ENCODE measurements at places on chromosomes 3 and 15.

DNA sequence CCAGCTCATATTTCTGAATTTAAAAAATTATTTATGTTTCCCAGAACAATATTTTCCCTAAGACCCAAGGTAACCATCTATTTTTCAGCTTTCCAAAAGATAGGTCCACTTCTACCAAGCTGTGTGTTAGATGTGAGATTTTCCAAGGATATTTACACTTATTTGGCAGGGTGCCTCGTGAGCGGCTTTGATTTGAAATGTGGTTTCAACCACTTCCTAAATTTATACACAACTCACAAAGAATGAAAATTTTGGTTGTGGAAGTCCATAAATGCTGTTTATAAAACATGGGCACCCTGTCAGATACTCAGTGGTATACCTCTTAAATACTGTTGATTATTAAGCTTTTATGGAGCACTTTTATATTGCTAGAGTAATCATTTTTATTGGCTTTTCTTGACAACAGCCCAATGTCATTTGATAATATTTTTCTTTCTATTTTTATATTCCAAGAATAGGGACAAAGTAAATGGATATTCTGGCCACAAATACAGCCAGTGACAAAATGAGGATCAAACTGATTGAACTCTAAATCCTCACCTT is 57.6 kb downstream of the GAP43 start:
- no peak for DNase-seq

DNA sequence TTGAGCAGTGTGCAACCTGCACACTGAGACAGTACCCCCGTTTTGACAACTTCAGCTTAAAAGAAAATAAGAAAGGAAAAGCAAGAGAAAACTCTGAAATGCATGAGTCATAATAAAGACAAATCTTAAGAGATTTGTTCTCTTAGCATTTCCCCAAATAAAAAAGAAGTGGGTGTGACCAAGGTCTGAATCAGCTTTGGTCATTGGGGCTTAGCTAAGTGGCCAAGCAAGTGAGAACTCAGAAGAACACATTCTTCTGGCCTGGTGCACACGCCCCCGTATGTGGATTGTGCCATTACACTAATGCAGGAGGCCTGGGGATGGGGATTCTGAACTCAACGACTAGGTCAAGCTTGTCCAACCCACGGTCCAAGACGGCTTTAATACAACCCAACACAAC is 56.9 kb upstream of the PDZRN3 start:
- no peak for DNase-seq

DNA sequence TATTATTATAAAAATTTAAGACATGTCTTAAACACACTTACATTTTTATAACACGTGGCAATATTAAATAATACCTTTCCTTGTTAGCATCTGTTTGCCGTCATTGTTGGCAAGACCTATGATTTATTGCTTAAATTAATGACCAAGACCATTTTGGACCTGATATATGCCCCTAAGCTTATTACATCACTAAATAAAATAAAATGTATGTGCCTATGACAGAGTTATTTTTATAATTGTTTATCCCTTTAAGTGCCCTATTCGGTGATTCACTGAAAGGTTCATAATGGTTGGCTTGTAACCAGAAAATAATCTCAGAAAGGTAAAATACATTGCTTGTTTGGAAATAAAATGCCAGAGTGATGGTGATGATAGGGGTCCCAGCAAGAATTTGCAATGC is 17.5 kb downstream of the CDIN1 start:
- DNase-seq, result no peak

DNA sequence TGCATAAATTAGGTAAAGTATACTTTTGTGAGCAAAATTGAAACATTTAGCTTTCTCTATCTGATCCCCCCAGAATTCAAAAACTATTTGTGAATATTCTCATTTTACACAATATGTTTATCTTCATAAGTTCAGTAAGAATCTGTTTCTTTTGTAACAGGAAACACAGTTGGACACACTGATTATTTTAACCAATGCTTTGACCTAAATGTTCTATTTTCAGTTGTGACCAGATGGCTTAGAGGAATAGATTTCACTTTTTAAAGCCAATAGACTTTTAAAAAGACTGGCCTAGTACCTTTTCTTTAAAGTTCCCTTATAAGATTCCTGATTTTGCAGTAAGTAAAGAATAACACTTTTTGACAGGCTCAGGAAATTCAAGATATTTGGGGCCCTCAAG is 74.0 kb upstream of the STRIT1 start:
- DNase-seq, result no peak

GRCh38 chr15:45657254-45657653 is 22.4 kb downstream of the SQOR start:
- no peak for DNase-seq

DNA sequence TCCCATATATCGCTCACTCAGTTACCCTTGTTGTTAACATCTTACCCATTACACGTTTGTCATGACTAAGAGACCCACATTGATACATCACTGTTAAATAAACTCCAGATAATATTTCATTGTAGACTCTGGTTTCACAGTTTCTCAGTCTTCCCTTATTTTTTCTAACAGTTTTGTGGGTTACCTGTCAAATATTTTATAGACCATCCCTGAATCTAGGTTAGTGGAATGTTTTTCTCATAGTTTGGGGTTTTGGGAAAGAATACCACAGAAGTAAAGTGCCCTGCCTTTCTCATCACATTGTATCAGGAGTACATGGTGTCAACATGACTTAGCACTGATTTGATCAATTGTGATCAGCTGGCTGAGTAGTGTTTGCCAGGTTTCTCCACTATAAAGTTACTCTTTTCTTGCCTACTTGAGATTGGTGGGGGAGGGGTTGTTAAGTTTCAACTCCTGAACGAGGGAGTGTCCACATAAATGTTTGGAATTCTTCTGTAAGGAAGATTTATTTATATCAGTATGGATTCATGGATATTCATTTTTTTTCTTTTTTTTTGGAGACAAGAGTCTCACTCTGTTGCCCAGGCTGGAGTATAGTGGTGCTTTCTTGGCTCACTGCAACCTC is 25.9 kb downstream of the RNF111 start:
- no peak for DNase-seq

DNA sequence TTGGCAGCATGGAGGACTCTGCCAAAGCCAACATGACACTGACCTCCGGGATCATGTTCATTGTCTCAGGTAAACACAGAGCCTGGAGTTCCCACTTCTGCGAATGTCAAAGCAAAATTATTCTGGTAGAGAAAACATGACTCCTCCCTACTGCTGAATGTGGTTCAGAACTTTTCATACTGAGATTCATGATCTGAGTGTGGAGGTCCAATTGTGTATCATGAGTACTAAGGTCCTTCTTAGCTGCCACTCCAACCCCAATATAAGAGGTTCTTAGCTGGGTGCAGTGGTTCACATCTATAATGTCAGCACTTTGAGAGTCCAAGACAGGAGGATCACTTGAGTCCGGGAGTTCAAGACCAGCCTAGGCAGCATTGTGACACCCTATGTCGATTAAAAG is 13.8 kb downstream of the CLDN18 start:
- DNase-seq, result no peak

GRCh38 chr15:28003302-28004037 is 95.6 kb downstream of the OCA2 start:
- no peak for DNase-seq

DNA sequence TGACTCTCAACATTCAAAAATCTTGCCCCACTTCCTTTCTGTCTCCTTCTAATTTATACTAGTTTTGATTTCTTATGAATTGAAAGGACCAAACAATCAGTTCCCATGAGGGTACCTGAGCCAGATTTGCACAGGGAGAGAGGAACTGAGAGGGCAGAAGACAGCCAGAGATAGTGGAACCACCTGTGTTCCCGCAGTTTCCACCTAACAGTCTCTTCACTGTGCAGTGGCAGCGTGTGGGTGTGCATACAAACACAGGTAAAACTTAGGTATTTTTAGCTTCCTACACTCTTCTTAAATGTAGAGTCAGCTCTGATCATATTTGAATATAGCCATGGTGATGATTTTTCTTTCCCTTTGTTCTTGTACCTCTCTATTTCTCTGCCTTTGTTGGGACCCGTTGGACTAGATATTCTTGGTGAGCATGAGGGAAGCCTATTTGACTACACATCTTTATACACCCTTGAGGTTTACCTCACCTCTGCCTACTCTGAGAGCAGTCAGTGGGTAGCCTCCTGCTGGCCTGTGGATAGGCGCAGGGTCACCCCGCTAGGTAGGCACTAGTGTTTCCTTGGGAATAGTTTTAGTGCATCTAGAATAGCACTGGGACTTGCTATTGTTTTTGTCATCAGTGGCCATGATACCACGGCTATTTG is 58.8 kb downstream of the MAP3K13 start:
- no peak for DNase-seq

DNA sequence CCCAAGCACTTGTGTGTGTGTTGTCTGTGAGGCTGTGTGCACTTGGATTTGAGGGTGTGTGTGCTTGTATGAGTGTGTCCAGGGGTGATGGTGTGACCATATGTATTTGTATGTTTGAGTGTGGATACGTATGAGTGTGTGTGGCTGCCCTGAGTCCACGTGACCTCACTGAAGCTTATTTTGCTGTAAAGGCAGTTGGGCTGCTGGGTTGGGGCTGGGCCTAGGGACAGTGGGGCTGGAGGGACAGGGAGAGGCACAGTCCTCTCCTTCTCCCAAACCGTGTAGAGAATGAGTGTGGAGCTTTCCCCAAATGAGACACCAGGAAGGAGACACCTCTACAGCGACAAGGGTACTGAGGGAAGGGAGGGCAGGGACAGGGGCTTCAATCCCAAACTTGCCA is 163.4 kb upstream of the TLE3 start:
- DNase-seq, result no peak

DNA sequence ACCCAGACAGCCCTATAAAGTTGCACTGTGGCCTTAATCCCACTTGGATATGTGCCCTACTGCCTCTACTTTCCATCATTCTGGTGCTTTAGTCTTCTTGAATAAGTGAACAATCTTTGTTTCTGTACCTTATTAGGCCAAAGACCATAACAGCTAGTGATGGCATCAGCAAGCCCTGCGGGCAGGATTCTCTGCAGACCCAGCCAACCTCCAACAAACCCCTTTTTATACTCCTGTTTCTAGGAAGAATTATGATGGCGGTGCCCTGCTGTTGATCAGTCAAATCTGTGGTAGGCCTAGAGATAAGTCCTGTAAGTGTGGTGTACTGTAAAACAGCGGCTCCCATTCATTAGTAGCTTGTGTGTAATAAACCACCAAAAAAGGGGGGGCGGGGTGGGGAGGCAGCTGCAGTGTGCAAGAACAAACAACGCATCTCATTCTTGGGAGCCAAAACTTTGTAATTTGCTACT is 40.5 kb downstream of the SOX2 start:
- DNase-seq, result no peak

DNA sequence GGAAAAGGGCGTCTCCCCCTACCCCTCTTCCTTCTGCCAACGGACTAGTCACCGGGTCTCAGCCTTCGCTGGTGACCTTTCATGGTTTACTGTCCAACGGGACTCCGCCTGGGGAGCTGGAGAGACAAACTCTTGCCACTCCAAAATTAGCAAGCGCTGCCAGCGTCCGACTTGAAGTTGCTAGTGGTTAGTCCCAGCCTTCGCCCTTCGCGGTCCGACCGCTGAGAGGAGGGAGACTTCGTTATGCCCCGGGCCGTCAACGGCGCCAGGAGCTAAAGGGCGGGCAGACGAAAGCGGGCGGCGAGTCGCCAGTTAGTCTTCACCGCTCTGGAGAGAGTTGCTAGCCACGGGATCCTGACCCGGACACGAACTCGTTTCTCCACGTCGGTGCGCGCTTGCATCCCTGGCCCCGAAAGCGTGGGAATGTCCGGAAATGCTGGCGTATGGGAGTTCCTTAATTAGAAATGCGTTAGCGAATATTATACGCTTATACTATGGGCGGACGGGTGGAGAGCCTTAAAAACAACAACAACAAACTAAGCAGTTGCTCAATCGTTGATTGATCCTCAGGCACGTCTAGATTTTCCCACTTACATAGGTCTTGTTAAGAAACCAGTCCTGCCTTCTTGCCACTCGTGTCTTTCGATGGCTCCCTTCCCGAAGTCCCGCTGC is 716 bp downstream of the SMC4 start:
- DNase-seq, result no peak

DNA sequence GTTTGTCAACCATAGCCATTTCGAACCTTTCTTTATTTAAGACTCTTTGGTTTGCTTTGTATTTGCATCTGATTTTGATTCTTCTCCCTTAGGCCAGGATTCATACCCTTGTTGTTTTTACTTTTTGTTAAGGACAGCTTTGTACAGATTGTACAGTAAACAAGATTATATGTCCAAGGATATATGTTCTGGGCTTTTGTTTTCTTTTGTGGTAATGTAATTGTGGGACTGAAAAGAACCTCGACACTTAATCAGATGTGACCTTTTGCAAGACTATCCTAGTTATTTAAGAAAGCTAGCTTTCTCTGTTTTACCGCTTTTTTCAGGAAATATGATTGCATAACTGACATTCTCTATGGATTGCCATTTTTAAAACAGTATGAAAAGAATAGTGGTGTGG is 67.0 kb upstream of the SAMMSON start:
- DNase-seq, result no peak

DNA sequence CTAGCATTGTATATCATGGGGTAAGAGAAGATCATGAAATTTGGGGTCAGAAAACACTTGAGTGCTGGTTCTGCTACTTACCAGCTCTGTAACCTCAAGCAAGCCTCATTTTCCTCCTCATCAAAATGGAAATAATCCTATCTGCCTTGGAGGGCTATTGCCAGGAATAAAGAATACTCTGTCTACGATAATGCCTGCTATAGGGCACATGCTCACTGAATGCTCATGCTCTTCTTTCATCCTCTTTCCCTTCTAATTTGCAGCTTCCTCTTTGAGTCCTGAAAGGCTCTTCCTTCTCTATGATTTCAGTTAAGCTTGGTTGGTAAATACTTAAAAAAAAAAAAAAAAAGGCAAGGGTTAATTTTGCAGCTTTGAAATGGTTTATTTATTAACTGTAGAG is 12.8 kb downstream of the RTP1 start:
- DNase-seq, result no peak

DNA sequence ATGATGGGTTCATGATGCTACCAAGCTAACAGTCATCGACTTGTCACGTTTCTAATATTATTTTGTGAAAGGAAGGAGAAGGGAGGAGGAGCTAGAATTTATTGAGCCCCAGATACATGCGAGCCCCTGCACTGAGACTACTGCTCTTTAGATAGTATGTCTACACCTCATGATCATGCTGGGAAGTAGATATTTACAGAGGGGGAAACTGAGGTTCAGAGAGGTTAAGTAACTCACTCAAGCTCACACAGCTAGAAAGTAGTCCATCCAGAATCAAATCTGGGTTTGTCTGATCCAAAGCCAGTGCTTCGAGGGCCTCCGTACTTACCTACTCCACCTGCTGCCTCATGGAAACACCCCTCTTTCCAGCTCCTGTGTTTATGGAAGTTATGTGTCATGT is 38.8 kb upstream of the DLG1 start:
- DNase-seq, result no peak

DNA sequence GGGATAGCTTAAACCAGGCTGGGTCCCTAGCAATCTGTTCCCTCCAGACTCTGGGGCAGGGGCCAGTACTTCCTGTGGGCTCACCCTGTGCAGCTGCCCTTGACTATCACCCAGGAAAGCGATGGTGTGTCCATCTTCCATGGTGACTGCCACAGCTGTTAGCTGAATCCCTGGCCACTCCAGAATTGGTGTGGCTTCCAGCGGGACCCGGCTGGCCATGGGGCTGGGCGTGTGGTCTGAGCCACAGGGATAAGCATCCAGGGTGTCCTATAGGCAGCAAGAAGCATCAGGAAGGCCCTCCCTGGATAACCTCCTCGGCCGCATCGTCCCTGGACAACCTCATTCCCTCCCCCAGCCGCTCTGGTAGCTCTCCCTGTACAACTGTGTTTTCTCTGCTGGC is 7.2 kb downstream of the PLXNB1 start:
- DNase-seq, result no peak

GRCh38 chr15:88835119-88835518 is 31.9 kb downstream of the ACAN start:
- no peak for DNase-seq

GRCh38 chr3:72614394-72615074 is 233.7 kb downstream of the SHQ1 start:
- DNase-seq, result no peak
